Caki2 (cell line): ENCODE measurements at places on chromosomes 12 and 14. TPM values are rescaled to one million over a fixed set of nuclear protein-coding genes. Genes with fewer than 3 reads are reported as not detected.

DNA sequence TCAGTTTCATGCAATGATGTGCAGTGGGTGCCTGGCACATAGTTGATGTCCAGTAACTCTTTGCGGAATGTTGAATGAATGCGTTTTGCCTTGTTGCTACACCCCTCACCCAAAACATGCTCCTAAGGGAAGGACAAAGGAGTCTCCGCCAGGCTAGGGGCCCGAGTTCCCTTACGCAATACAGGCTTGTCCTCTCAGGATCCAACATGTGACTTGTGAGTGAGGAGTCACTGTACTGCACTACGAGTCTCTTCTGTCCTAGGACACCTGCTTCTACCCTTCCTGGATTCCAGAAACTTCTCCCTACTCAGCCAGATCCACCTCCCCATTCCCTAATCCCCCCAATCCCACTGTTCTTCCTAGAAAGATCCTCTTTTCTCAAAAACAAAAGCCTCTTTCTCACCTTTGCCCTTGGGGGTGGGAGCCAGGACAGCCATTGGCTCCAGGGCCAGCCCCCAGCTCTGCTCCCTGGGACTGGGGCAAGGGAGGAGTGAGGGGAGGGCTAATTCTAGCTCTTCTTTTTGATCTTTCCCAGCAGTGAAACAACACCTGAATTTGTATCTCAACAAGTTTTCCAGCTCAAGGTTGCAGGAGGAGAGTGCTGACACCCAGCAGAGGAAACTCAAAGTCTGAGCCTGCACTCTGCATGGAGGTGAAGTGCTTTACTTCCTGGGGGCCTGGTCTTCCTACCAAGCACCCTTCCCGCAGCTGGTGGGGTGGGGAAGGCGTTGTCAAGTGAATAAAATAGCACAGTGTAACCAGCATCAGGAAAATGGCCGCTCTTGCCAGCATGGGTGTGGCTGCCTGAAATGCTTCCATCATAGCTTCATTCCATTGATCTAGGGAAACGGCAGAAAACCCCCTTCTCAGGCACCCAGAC is 3.4 kb upstream of the OTUB2 start:
- no peak for DNase-seq

GRCh38 chr12:64412459-64412858 is 8.3 kb downstream of the XPOT start:
- no peak for DNase-seq

KCNMB4 gene
- 2.9 and 4.9 TPM in 2 replicates for total RNA-seq

DNA sequence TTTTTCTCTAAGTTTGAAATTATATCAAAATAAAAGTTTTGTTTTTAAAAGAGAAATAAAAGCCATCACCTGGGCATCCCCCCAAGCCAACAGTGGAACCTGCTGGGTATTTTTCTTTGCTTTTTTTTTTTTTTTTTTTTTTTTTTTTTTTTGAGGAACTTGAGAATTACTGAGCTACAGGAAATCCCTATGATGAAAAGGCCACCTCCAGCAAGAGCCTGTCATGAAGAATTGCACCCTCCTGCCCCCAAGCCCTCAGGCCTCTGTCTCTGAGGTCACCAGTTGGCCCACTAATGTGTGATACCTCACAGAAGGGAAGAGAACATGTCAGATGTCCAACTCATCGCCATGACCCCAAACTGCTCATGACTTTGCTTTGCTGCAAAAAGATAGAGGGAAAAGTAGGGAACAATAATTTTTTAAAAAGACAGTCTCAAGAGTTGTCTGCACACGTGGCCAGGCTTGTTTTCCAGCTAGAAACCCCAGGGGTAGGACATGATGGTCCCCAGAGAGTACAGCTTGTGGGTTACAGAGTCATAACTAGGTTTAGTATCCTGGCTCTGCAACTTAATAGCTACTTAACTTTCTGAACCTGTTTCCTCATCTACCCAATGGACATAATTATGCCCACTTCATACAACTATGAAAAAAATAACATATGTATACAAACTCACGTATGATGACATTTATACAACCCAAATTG is 124.3 kb upstream of the EGLN3 start:
- no peak for DNase-seq

- DNase-seq: peak; percentile 25
Observed at GRCh38 chr12:25155022-25155576, 39.9 kb downstream of the DNAI7 start.

DNA sequence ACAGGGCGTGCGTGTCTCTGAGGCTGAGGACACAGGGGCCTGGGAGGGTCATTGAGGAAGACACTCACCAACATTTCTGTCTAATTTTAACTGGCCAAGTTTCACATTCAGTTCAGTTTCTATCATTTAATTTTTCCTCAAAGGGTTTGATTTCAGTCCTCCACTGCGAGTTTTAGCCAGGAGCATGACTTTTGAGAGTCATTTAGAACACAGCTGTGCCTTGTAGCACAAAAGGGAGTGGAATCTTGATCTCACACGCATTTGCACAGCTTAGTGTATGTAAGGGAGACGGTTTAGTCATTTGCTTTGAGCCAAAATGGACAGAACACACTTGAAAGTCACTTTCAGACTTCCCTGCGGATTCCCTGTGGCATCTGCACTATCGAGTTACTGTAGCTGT is 1090.8 kb downstream of the BCL11B start:
- DNase-seq: no peak

DNA sequence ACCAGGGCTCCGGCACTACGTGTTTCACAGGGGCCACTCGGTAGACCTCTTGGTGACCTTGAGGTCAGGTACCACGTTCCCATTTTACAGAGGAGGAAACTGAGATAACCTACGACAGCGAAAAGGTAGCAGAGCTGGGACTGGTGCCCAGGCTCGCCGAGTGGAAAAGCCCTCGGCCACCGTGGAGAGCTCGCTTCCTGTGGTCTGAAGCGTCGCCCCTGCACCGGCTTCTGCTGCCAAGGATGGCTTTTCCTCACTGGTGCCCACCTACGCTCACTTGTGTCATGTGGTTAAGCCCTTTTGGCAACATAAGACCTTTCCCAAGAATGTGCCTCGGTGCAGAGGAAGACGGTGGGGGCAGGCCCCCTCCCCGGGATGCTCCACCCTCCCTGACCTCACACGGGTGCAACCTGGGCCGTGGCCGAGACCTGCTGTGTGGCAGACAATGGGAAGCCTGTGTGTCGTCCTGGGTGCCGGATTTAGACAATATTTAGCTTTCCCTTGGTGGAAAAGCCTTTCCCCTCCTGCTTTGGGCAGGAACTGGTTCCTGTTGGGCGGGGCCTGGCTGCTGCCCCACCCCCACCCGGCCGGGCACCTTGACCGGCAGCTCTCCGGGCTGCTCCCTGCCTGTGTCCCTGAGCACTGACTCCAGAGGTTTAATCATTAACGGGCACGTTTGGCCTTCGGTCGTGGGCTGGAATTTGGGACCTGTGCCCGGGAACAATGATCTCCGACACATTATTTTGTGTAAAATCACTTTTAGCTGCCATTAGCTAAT is 32.4 kb upstream of the PPP1R13B start:
- DNase-seq: peak; percentile 83

GRCh38 chr12:108720757-108721514 is 10.4 kb downstream of the CORO1C start:
- DNase-seq: no peak

- DNase-seq: no peak
Observed at GRCh38 chr12:104376650-104377513, 73.3 kb downstream of the EID3 start.

DNA sequence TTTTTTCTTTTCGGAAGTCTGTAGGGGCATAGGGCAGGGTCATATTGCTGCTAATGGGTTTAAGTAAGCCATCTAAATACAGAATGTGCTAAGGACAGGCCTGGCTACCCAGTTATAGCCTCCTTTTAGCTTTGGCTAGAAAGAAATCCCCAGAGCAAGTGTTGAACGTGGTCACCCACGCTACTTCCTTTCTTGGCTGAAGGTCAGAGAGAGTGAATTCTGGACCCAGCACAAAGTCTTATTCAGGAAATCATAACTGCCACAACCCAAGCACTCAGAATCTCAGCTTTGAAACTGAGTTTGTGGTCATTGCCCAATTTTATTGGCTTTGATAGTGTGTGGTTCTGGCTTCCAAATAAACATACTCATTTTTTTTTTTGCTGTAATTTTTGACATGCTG is 542.1 kb upstream of the ATP2B1 start:
- no peak for DNase-seq

- DNase-seq: no peak
Observed at GRCh38 chr12:131436922-131437705, 273.8 kb upstream of the SFSWAP start.

C12orf60 gene
- total RNA-seq: 3.6 and 7.1 TPM in 2 replicates

HOXC13 gene
- total RNA-seq: 0.24 and 1.4 TPM in 2 replicates

IL31 gene
- total RNA-seq: not detected in 2 replicates

- no peak for DNase-seq
Observed at GRCh38 chr14:89085737-89086382, 261.4 kb downstream of the TTC8 start.

DNA sequence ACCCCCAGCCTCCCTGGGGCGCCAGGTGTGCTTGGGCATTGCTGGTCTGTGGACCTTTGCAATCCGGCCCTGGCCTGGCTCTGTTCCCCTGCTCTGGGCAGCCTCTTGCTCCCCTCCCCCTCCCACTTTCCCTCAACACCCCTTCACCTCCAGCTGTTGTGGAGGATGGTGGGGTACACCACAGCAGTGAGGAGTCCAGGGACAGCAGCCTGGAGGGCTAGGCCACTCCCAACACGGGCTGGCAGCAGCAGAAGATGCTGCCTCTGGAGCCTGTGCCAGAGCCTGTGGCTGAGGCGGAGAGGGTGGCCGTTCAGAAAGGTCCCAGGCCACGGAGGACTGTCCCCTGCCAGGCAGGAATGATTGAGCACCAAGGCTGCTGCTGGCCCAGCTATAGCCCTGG is 7.6 kb downstream of the ZBTB42 start:
- DNase-seq: no peak

KNTC1 gene
- 28.6 and 32.6 TPM in 2 replicates for total RNA-seq

CLEC2A gene
- not detected in 2 replicates for total RNA-seq

- DNase-seq: no peak
Observed at GRCh38 chr14:61678975-61679374, 16.3 kb upstream of the HIF1A start.

DNA sequence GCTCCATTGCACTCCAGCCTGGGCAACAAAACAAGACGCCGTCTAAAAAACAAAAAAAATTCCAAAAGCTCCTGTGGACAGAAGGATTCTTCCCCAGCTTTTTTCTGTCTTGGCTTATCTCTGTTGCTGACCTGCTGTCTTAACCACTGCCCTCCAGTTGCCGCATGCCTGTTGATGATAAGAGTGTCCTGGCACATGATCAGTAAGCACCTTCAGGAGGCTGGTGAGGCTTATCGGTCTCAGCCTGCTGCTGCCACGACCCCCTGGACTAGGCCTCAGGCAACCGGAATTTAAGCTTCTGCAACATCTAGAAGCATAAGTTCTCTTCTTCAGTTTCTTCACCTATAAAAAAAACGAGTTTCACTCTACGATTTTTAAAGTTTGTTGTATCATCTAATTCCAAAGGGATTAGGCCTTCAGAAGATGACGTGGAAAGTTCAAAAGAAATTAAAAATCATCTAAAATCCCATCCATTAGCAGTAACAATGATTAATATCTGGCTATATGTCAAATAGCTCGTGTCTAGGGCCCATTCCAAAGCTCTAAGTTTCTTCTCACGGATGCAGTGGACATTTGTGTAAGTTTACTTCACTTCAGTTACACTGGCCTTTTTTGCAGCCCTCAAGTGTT is 46.4 kb downstream of the RESF1 start:
- DNase-seq: no peak

CCDC184 gene
- total RNA-seq: not detected in 2 replicates

DNA sequence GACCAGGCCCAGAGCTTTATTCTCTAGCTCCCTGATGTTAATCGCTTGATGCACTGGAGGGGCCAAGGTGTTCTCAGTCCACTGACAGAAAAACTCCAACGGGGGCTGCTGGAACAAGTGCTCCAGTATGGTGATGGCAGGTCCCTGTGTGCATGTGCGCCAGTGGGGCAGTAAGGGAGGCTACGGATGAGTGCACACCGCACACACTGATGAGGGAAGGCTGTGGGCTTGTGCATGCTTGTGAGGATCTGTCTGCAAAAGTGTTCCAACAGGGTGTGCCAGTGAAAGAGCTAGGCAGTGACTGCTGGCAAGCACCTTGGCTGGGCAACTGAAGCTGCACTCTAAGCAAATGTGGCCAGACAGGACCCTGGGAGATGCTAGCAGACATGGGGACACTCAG is 229.7 kb upstream of the FOXG1 start:
- no peak for DNase-seq

DNA sequence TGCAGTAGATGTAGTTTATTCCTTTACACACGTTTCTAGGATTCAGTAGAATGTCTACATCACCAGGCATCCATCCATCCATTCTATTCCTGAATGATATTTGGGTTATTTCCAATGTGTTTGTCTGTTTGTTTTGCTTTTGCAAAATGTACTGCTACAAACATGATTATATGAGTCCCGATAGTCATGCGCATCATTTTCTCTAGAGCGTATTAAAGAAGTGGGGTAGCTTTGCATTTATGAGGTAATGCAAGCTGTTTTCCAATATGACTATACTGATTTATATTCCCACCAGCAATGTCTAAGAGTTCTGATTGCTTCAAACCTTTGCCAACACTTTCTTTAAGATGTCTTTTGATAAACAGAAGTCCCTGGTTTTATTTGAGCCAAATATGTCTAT is 253.2 kb downstream of the NOVA1 start:
- no peak for DNase-seq

DNA sequence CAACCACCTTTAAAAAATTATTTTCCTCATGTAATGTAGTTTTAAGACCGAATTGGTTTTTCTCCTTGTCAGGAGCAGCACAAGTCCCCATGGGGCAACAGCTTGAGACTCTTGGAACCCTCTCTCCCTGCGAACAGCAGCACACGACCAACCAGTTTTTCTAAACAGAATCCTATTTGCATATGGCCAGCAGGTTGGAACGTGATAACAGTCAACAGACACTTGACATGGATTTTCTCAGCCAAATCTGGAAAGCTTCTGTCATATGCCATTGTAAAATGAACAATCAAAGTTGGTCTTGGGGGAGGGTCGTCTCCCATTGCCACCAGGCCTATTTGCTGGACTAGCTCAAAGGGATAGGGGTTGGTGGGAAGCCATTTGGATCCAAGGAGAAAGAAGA is 1915.0 kb upstream of the FLRT2 start:
- no peak for DNase-seq

- peak; percentile 55 for DNase-seq
Observed at GRCh38 chr12:56129206-56129941, 1.3 kb downstream of the ESYT1 start.

OASL gene
- 28.3 and 30.3 TPM in 2 replicates for total RNA-seq
